ENCODE measurements at places on chromosomes 12 and 14. TPM values are rescaled to one million over a fixed set of nuclear protein-coding genes. Genes with fewer than 3 reads are reported as not detected.

GRCh38 chr12:111138016-111138415 is 217.6 kb upstream of the MYL2 start:
- no peak for DNase-seq

DNA sequence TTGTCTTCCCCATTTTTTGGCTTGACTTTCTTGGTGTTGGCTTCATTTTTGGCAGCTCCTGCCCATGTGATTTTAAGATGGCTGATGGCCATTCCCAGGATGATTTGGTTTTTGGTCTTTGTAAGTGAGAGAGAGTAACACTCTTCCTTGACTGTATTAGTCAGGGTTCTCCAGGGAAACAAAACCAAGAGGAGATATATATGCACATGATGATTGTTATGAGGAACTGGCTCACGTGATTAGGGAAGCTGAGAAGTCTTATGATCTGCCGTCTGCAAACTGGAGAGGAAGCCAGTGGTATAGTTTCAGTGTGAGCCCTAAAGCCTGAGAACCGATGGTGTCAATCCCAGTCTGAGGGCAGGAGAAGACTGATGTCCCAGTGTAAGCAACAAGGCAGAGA is 146.6 kb downstream of the NRXN3 start:
- no peak for DNase-seq

DNA sequence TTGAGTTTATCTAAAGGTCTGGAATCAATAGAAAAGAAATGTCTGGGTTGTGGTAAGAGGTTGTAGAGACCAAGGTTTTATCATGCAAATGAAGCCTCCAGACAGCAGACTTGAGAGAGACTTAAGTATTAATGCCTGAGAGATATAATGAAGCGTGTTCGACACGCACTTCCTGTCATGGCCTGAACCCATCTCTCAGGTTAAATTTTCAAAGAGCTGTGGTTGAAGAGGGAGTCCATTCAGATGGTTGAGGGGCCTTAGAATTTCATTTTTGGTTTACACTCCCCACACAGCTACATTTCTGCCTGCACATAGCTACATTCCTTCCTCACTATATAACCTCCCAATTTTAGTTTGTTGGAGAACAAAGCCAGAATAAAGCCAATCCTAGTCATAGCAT is 10.1 kb upstream of the CLEC12A start:
- no peak for DNase-seq

- DNase-seq = no peak
These were observed 52.1 kb downstream of the KIF26A start for GRCh38 chr14:104190396-104191000.

DNA sequence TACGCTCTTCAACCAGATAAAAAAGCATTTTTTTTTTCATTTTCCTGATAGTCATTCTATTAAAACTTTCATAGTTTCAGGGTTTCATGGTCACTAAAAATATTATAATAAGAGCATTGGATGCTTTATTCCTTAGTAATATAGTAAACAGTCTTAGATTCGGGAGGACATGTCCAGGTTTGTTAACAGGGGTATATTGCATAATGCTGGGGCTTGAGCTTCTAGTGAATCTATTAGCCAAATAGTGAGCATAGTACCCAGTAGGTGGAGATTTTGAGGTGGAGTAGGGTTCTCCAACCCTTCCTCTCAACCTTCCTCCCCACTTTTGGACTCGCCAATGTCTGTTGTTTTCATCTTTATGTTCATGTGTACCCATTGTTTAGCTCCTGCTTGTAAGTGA is 277.4 kb upstream of the RGS6 start:
- no peak for DNase-seq

- no peak for DNase-seq
These were observed 606 bp downstream of the PRIMA1 start for GRCh38 chr14:93787465-93788292.

GRCh38 chr14:92665661-92666110 is 82.7 kb downstream of the LGMN start:
- no peak for DNase-seq

- no peak for DNase-seq
These were observed 21.6 kb downstream of the PRKCH start for GRCh38 chr14:61342932-61343331.

GRCh38 chr12:118645219-118645618 is 268.9 kb downstream of the SUDS3 start:
- DNase-seq = no peak

DNA sequence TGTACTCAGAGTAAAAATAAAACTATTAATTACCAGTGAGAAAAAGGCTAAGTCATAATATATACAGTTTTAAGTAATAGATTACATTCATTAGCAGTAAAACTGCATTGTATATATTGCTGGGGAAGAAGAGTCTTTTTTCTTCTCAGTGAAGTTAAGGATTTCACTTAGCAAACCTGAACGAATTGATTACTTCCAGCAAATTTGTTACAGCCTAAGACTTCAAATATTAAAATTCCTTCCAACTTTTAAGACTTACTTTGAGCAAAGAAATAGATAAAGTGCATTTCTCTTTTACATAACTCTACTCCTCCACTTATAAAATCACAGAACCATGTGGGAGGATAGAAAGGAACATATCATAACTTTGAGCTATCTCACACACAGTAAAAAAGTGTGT is 43.3 kb downstream of the PIK3C2G start:
- no peak for DNase-seq

GRCh38 chr12:2020511-2020910 is 16.3 kb upstream of the DCP1B start:
- no peak for DNase-seq

- DNase-seq = no peak
These were observed 11.4 kb downstream of the MANSC1 start for GRCh38 chr12:12338527-12339168.

- DNase-seq = no peak
These were observed 25.2 kb downstream of the KIF26A start for GRCh38 chr14:104163541-104163940.

DNA sequence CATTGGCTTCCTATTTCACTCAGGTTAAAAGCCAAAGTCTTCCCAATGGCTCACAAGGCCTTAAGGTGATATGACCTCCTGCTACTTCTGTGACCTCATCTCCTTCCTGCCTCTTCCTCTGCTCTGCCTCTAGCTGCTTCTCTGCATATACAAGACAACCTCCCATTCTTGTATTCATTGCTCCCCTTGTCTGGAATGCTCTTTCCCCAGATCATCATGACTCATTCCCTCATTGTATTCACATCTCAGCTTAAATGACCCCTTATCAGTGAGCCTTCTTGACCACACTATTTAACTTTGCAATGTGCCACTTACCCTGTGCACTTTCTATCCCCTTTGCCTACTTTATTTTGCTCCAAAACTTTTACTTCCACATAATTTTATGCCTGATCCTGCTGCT is 90.2 kb downstream of the PPP1R12A start:
- DNase-seq = no peak

DNA sequence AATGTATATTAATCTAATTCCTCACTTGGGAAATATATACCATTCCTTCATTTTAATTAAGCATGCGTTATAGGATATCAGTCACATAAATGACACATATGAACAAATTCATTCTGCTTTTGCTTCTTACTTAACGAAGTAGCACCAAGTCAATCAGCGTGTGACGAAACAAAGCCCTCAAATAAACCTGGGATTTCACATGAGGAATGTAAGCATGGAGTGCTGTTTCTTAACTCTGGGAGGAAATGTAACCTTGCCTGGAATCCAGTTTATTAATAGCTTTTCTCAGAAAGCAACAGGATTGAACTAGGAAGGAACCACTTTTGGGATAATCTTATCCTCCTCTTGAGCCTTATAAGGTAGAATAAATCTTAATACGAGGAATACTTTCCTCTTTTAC is 72.0 kb downstream of the NIN start:
- no peak for DNase-seq

GRCh38 chr12:53543539-53543938 is 36.3 kb upstream of the NPFF start:
- DNase-seq = peak; percentile 70

DNA sequence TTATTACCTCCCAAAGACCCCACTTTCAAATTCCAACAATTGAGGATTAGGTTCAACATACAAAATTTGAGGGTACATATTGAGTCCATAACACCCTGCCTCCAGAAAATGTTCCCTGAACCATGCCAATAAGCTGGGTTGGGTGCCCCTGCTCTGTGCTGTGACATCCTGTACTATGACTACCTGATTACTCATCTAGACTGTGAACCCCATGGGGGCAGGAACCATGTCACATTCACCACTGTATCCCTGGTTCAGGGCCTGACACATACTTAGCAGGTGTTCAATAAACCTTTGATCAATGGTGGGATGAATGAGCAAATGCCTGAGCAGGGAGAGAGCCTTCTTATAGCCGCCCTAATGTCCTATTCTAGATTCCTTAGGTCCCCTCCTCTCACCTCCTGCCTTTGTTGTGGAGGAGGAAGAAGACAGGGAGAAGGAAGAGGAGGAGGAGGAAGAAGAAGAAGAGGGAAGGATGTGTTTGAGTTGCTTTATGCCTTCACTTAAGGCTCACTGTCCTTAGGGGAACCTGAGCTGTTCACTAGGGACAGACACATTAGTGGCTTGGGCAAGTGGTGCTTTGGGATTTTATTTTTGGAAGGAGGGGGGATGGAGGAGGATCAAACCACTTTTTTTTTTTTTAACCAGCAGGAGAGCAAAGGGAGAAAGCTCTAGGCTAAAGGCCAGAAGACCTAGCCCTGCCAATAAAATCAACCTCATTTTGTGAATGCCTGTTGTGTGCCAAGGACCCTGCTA is 21.3 kb downstream of the GPR68 start:
- DNase-seq = no peak

DNA sequence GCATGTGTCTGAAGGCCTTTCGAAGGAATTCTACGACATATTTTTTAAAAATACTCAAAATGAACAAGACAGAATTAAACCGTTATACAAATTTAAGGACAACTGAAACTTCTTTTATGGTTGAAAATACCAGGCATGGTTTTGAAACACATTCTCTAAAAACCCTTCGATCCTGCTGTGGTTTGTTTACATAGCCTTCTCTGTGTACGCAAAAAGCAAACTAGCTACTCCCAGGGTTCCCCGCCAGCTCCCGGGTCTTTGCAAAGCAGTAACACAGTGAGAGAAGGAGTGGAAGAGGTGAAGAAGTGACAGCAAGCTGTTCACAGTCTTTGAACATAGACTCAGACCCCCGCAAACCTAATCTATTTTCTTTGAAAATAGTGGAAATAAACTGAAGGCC is 2.2 kb upstream of the TC2N start:
- no peak for DNase-seq

GRCh38 chr12:6961278-6961694 is 9.2 kb downstream of the PHB2 start:
- DNase-seq = peak; percentile 62

DNA sequence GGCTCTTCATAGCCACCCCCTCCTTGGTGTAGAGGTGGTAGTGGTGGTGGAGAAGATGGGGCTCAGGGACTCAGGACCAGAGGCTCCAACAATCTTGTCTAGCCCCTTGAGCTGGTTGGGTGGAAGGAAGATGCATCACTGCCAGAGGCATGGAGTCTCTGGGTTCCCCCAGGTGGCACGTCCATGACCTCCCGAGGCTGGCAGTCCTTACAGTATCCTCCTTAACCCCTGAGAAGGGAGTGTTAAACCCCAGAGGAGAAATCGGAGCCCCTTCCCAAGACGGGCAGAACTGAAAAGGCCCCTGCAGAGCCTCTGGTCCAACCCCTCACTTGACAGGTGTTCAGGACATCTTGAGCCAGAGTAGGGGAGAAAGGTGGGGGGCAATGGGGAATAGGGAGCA is 9.1 kb downstream of the KRT83 start:
- DNase-seq = no peak

DNA sequence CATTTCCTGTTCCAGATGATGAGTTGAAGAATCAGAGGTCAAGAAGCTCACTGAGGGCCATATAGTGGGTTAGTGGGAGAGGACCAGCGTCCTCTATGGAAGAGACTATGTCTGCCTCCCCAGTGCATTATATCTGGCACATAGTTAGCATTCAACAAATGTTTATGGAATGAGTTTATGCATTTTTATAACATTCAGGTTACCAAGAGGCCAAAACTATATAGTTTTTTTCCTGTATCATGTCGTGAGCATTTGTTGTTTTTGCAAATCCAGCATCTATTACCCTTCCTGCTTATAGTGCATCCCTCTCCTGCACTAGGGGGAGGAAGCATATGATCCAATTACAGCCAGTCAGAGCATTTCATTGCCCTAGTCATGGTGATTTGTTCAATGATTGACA is 60.6 kb downstream of the SUDS3 start:
- no peak for DNase-seq

GRCh38 chr12:84825149-84825548 is 87.5 kb downstream of the SLC6A15 start:
- no peak for DNase-seq

DNA sequence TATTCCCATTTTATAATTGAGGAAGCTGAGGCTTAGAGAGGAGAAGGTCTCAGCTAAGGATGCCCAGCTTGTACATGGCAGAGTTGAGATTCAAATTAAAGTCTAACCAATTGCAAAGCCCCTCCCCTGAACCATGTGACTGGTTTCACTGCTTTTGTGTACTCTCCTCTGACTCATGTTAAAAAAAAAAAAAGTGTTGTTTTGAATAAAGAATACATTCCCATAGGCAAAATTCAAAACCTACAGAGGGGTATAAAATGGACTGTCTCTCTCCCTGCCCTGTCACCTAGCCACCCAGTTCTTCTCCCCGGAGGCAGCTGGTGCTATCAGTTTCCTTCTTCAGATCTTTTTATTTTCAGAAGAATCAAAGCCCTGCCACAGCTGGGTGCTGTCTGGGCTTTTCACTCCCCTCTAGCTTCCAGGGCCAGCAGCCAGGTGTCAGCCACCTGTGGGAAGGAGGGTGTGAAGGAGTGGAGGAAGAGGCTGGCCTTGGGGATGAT is 5.4 kb downstream of the PSMD9 start:
- no peak for DNase-seq

- DNase-seq = no peak
These were observed 85.5 kb downstream of the STAB2 start for GRCh38 chr12:103672401-103673119.

- peak; percentile 64 for DNase-seq
These were observed 847 bp downstream of the MMP14 start for GRCh38 chr14:22837114-22837749.

GRCh38 chr14:103281496-103282231 is 52.4 kb upstream of the EIF5 start:
- peak; percentile 68 for DNase-seq

The LMNTD1 gene
- 0.69 TPM for polyA plus RNA-seq

The DPF3 gene
- 25.9 TPM for polyA plus RNA-seq

The PTHLH gene
- polyA plus RNA-seq = 0.20 TPM

The GALNT4 gene
- 1.3 TPM for polyA plus RNA-seq

The SYCP3 gene
- polyA plus RNA-seq = 0.76 TPM

The CEBPE gene
- not detected for polyA plus RNA-seq

The TAS2R13 gene
- polyA plus RNA-seq = not detected

The ACACB gene
- 27.8 TPM for polyA plus RNA-seq

The CLEC2D gene
- polyA plus RNA-seq = 7.8 TPM

The FAM222A gene
- polyA plus RNA-seq = 42.1 TPM

The TNS2 gene
- 2.2 TPM for polyA plus RNA-seq

The IL23A gene
- not detected for polyA plus RNA-seq

The KCNH3 gene
- polyA plus RNA-seq = 0.34 TPM

The TC2N gene
- 0.17 TPM for polyA plus RNA-seq

The CIROP gene
- polyA plus RNA-seq = not detected
